T-helper 9 cell (primary cell): ENCODE measurements at places on chromosomes 2 and 18.

GRCh38 chr2:44211183-44211582, 42.5 kb downstream of the PPM1B start:
- no peak for DNase-seq

DNA sequence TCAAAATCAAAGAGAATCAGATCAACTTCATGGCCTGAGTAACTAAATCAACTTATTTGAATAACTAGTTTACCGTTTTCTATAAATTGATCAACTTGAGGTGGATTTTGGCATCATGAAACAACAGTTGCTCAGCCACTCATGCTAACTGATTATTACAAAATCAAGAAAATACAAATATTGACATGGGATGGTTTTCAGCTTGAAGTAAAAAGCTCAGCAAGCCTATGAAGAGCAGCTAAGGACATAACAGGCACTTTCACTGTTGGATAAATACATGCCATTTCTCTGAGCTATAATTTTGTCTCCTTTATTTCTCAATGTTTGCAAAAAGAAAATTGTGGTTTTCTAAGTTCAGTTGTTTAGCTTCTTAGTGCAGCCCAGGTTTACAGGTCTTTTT, 18.9 kb downstream of the SRD5A2 start:
- DNase-seq = no peak

DNA sequence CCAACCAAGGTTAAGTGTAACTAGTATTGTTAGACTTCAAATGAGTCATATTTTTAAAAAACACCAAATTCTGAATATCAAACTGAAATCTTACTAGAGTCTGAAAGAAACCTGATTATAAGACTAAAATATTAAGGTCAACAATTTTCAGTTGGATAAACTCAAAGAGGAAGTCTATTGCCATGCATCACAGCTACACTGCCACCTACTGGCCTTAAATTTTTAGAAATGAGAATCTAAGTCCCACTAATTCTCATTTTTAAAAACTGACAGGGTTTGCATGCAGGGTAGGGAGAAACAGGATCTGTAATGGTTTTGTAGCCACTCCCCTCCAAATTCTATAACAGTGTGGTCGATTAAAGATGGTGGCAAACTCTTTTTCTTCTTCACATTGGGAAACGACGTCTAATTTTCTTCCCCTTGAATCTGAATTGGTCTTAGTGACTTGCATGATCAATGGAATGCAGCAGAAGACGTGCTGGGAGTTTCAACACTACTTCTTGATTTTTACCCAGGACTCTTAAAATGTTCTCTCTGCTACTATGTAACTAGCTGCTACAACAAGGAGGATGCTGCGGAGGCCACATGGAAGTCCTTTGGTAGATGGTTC, 176.1 kb upstream of the SESTD1 start:
- DNase-seq = no peak

- DNase-seq = no peak
These were observed 1.5 kb downstream of the ZFAND2B start for GRCh38 chr2:219207884-219208740.

GRCh38 chr2:1799174-1799573, 54.9 kb upstream of the PXDN start:
- no peak for DNase-seq

DNA sequence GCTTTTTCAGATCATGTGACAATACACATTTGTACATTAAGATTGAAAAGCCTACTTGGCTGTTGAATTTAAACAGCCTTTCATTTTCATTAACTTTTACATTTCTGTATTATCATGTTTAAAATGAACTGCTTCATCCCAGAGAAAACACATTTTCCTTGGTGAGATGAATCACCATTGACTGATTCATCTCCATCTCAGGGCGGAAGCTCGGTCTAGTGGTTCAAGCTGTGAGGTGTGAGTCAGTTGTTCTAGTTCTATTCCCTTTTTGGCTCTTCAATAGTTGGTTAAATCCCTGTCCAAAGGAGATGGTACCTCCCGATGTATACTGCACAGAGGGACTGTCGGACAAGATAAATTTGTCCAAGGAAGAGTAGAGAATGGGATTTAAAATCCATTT, 189.7 kb downstream of the ADCYAP1 start:
- no peak for DNase-seq

GRCh38 chr18:21805771-21806366, 65.3 kb downstream of the MIB1 start:
- no peak for DNase-seq

- DNase-seq = no peak
These were observed 256.4 kb upstream of the TCF4 start for GRCh38 chr18:55844382-55844781.

DNA sequence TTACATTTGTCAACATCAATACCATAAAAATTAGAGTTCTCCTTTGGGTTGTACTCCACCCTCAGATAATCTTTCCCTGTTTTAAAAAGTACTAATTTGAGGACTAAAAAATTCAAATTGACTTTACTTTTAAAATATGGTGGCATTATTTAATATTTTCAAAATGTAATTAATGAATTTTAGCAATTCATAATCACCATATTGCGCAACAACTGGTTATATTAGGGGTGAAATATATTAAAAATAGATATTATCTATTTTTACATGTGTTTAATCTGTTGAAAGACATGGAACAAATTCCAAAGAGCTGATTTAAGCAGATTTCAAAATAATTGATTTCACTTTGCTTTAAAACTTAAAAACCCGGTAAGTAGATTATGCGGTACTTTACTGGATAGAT, 236.6 kb upstream of the NOL4 start:
- DNase-seq = no peak

GRCh38 chr18:37667836-37668235, 102.2 kb upstream of the CELF4 start:
- DNase-seq = no peak

- no peak for DNase-seq
These were observed 4.9 kb downstream of the STAT4 start for GRCh38 chr2:191145769-191146471.

GRCh38 chr2:25342372-25343186, 854 bp upstream of the DNMT3A start:
- peak; percentile 72 for DNase-seq

GRCh38 chr18:13159579-13159978, 59.0 kb upstream of the LDLRAD4 start:
- DNase-seq = no peak

DNA sequence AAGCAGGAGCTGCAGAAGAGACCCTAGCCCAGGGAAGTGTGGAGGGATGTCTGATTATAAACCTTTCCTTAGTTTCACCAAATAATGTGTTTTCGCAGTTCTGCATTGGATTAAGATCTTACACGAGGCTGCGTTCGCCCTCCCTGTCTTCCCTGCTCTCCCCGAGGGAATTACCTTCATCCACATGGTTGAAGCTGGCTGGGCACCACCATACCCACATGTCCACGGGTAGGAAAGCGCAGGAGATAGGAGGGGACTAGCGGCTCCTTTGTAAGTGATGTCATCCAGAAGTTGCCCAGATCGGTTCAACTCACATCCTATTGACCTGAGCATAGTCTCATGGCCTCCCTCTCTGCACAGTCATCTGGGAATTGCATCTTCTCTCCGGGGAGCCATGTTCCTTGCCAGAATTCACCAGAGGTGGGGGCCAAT, 1.1 kb downstream of the TTL start:
- DNase-seq = no peak

DNA sequence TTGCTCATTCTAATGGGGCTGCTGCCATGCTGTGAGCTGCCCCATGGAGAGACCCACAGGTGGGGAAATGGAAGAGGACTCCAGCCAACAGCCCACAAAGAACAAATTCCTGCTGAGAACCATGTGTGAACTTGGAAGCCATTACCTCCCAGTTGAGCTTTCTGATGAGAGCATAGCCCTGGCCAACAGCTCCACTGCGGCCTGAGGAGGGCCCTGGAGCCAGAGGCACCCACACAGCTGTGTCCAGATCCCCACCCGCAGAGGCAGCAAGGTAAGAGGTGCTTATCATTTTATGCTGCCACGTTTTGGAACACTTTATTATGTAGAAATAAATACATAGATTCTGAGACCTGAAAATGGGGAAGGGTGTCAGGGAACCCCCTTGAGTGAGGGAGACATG, 44.2 kb upstream of the OTOS start:
- DNase-seq = no peak

GRCh38 chr2:229586746-229587705, 127.3 kb downstream of the DNER start:
- DNase-seq = no peak

- no peak for DNase-seq
These were observed 56.7 kb downstream of the OSR1 start for GRCh38 chr2:19301706-19302105.

DNA sequence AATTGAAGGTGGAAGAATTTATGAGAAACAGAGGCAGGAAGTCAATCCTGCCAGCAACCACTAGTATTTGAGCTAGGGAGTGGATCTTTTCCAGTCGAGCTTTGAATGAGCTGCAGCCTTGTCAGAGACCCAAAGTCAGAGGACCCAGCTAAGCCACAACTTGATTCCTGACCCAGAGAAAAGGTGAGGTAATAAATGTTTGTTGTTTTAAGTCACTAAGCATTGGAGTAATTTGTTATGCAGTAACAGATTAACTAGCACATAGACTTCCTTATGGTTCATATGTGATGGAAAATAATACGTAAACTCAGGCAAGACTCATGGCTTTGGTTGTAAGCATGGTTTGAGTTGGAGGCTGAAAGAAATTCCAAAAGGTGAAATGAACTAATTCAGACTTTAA, 21.6 kb downstream of the EFEMP1 start:
- DNase-seq = no peak

- DNase-seq = no peak
These were observed 167.9 kb downstream of the FBXO15 start for GRCh38 chr18:73979742-73980141.

DNA sequence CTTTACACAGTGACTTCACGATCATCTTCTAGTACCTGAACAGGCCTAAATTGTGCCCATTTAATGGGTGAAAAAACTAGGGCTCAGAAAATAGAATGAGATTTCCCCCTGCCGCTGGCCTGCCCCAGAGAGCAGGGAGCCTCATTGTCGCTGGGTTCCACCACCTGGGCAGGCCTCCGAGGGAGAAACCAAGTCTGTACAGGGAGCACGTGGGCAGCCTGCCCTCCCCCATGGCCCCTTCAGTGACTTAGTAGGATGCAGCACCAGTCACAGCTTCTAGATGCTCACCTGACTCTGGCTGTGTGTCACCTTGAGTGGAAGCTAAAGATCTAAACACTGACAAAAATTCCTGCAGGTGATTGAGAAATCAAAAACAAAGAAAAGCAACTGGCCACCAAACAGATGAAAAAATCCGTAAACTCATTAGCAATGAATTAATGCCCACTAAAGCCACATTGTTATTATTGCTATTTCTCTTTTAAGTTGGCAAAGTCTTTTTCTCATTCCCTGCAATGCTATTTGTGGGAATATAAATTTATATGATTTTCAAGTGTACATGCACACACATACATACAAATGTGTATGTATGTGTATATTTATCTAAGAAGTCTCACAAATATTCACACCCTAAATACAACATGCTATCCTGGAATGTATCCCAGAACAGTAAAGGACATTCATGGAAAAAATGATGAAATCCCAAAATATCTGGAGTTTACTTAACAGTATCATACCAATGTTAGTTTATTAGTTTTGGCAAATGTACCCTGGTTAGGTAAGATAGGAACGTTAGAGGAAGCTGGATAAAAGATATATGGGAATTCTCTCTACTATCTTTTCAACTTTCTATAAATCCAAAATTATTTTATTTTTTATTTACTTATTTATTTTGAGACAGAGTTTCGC, 18.7 kb upstream of the ASPRV1 start:
- DNase-seq = no peak

- no peak for DNase-seq
These were observed 34.3 kb upstream of the OSBPL6 start for GRCh38 chr2:178159966-178160365.

- DNase-seq = no peak
These were observed 188.0 kb upstream of the REV1 start for GRCh38 chr2:99677814-99678213.
